Activated CD4-positive, alpha-beta memory T cell treated with anti-CD3 and anti-CD28 coated beads, Interleukin-2, amount 10 ng/mL, durations not matched to agents 7 days and 5 days (primary cell): ENCODE measurements at places on chromosomes 1 and 21. TPM values are rescaled to one million over a fixed set of nuclear protein-coding genes. Genes with fewer than 3 reads are reported as not detected.

Gene SPRR3
- not detected for total RNA-seq

Gene MROH7
- 0.23 TPM for total RNA-seq

Gene RNASEL
- total RNA-seq: 8.4 TPM

Gene RPTN
- not detected for total RNA-seq

Gene WNT4
- total RNA-seq: not detected

Gene AKR7A3
- 0.48 TPM for total RNA-seq

Gene HES4
- total RNA-seq: 0.23 TPM

Gene SLC45A3
- total RNA-seq: not detected

Gene FAM151A
- not detected for total RNA-seq

Gene MFAP2
- total RNA-seq: not detected

Gene TSPEAR
- total RNA-seq: not detected

Gene LRRC38
- total RNA-seq: not detected

Gene TNFRSF9
- 8.0 TPM for total RNA-seq

Gene CELA2A
- total RNA-seq: not detected

Gene FNBP1L
- total RNA-seq: 0.30 TPM

Gene ETV3
- total RNA-seq: 47.5 TPM

Gene OPRD1
- not detected for total RNA-seq

Gene F13B
- not detected for total RNA-seq

Gene KLHDC9
- 1.2 TPM for total RNA-seq

Gene SPATA6
- total RNA-seq: 0.40 TPM

Gene SMCP
- total RNA-seq: not detected

Gene DYRK3
- total RNA-seq: 9.2 TPM

Gene ADGRL4
- total RNA-seq: not detected

Gene DMRTA2
- not detected for total RNA-seq

Gene GABRD
- not detected for total RNA-seq

Gene C1orf94
- not detected for total RNA-seq

Gene CYP4Z1
- not detected for total RNA-seq

Gene SMPDL3B
- total RNA-seq: 0.76 TPM

Gene RTCA
- 67.5 TPM for total RNA-seq

Gene NEGR1
- not detected for total RNA-seq

Gene HES3
- not detected for total RNA-seq

Gene NEXN
- 0.95 TPM for total RNA-seq

Gene OR2L8
- not detected for total RNA-seq

Gene SYPL2
- not detected for total RNA-seq

Gene CD52
- 1,591 TPM for total RNA-seq

Gene SERTAD4
- not detected for total RNA-seq

Gene SPRR2F
- not detected for total RNA-seq

Gene DRAXIN
- total RNA-seq: 0.60 TPM

Gene TCHH
- total RNA-seq: 0.05 TPM

Gene ACTL8
- not detected for total RNA-seq

Gene OR2T5
- total RNA-seq: not detected

Gene DDR2
- total RNA-seq: 0.18 TPM

Gene PRAMEF27
- total RNA-seq: not detected

Gene FMO1
- not detected for total RNA-seq

Gene ARHGAP30
- total RNA-seq: 339 TPM

Gene SLAMF9
- not detected for total RNA-seq

Gene KIF2C
- total RNA-seq: 106 TPM

Gene PLEKHA6
- not detected for total RNA-seq

Gene CHIT1
- total RNA-seq: 0.15 TPM

Gene CYP2J2
- 2.8 TPM for total RNA-seq

Gene TXNIP
- total RNA-seq: 407 TPM

Gene COL24A1
- total RNA-seq: not detected

Gene LCE2A
- not detected for total RNA-seq
